ENCODE measurements at places on chromosomes 7 and 10. TPM values are rescaled to one million over a fixed set of nuclear protein-coding genes. Genes with fewer than 3 reads are reported as not detected.

Gene SPDYE11
- not detected for total RNA-seq

Gene FAM237B
- not detected for total RNA-seq

Gene ZNF107
- 3.3 TPM for total RNA-seq

Gene NOS3
- total RNA-seq = 3.9 TPM

Gene PDE1C
- total RNA-seq = 19.4 TPM

Gene MDFIC
- total RNA-seq = 58.1 TPM

Gene JAZF1
- 49.1 TPM for total RNA-seq

Gene PPP1R17
- total RNA-seq = not detected

Gene POM121L12
- total RNA-seq = not detected

- no peaks in the 10 kb centered on the region for H3K4me1 ChIP-seq
- no peaks in the 10 kb centered on the region for H3K27me3 ChIP-seq
Measured at GRCh38 chr7:3260401-3260715, 40.7 kb upstream of the SDK1 start.

- no peaks in the 10 kb centered on the region for H3K4me1 ChIP-seq
- H3K27me3 ChIP-seq = no peaks in the 10 kb centered on the region
- H3K4me3 ChIP-seq = no peak overlapping the region
Measured at GRCh38 chr7:16774294-16774693, 20.7 kb downstream of the TSPAN13 start.

GRCh38 chr10:131211146-131211545 lies 100.4 kb downstream of the TCERG1L start:
- H3K36me3 ChIP-seq = no peaks in the 10 kb centered on the region
- H3K4me1 ChIP-seq = no peaks in the 10 kb centered on the region
- no peak overlapping the region for H3K27ac ChIP-seq
- H3K4me3 ChIP-seq = no peak overlapping the region
- H3K27me3 ChIP-seq = no peaks in the 10 kb centered on the region
- DNase-seq = no peak

DNA sequence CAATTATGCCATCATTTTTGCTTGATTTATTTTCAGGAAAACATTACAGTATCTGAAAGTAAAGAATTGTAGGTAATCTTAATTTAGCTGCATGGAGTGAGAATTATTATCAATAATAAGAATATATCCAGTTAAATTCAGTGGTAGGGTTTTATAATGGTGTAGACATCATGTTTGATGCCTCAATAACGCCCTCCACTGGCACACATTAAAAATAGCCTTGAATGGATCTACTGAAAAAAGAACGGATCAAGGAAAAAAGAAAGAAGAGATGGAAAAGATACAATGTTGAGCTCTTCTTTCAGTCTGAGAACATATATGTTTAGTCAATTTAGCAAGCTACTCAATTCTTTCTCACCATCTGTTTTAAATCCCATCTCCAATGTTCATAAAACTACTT lies 319.2 kb downstream of the CDC14C start:
- H3K27ac ChIP-seq = no peak overlapping the region
- DNase-seq = no peak
- no peaks in the 10 kb centered on the region for H3K36me3 ChIP-seq
- H3K4me1 ChIP-seq = no peaks in the 10 kb centered on the region

DNA sequence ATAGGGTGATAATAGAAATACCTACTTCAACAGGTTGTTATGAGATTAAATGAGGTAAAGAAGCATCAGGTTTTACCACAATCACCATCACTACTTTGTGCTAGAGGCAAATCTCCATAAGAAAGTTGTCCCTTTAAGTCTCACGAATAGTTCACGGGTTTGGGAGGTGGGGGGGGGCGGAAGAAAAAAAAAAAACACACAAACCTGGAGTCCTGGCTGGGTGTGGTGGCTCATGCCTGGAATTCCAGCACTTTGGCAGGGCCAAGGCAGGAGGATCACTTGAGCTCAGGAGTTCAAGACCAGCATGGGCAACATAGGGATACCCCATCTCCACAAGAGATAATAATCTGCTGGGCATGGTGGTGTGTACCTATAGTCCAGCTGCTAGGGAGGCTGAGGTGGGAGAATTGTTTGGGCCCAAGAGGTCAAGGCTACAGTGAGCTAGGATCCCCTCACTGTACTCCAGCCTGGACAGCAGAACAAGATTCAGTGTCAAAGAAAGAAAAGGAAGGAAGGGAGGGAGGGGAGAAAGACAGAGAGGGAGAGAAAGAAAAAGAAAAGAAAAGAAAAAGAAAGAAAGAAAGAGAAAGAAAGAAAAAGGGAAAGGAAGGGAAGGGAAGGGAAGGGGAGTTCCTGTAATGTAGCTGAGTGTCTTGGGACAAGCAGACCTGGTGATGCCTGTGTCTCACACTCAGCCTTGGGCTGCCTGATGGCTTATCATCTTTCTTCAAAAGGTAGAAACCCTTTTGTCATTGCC lies 231.4 kb downstream of the CREB5 start:
- H3K4me1 ChIP-seq = peaks cover 13% of the 10 kb centered on the region
- H3K36me3 ChIP-seq = no peaks in the 10 kb centered on the region
- no peak overlapping the region for H3K27ac ChIP-seq
- no peaks in the 10 kb centered on the region for H3K27me3 ChIP-seq
- H3K4me3 ChIP-seq = no peak overlapping the region

DNA sequence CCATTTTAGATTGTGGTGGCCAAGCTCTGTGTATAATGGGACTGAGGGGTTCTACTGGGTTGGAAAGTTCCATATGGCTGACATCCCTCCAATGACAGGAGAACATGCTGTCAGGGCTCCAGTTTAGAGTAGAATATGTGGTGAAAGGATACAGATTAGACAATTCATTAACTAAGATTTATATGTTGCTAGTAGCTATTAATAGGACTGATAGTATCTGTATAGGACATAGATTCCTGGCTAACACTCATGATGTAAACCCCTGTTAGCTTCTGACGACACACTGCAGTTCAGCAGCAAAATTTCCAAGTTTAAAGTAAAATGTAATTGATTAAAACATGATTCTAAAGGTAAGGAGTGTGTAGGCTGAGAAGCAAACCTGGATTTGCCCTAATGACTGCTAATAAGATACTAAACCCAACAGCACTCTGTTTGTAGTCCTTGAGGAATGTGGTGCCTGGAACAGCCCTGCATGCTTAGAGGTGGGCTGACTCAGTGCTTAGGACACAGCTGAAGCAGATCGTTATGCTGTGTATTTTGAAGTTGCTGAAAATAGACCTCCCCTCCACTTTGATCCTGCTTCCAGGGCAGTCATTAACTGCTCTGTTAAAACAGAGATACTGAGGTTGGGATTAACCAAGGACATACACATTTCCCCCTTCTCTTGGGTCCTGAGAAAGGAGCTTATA lies 1129.6 kb downstream of the SORCS3 start:
- no peaks in the 10 kb centered on the region for H3K27me3 ChIP-seq
- no peaks in the 10 kb centered on the region for H3K36me3 ChIP-seq
- no peak for DNase-seq
- no peak overlapping the region for H3K27ac ChIP-seq
- peaks cover 29% of the 10 kb centered on the region for H3K4me1 ChIP-seq

DNA sequence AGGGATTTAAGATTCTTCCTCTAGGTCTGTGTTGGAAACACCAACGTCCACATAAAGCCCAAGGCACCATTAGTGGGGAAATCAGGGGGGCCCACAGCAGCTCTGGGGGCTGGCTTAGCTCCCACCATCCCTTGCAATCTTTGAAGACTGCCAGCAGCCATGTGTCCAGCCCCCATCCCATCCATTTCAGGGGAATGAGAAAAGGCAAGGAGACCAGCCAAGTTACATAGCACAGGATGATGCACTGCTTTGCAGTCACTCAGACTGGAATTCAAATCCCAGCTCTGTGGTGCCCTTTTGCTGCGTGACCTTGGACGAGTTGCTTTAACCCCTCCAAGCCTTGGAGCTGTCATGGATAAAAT lies 108.9 kb upstream of the ZMIZ1 start:
- no peak for DNase-seq
- H3K4me3 ChIP-seq = no peak overlapping the region
- H3K27me3 ChIP-seq = no peaks in the 10 kb centered on the region
- H3K27ac ChIP-seq = peak overlapping the region; percentile 73
- peaks cover 24% of the 10 kb centered on the region for H3K4me1 ChIP-seq

DNA sequence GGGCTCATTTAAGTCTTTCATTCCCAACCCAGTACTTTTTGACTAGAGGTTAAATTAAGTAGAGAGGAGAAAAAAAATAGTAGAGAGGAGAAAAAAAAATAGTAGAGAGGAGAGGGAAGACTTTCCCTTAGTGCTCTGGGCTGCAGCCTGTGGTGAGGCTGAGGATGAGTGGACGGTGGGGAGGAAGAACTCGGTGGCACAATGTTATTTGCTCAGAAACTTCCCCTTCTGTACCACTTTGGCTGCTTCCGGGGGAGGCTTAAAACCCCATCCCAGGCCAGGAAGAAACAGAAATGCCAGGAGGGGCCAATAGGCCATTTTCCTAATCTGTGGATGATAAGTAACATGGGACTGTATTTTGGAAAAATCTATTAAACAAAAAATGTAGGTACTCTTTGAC lies 14.6 kb upstream of the MLXIPL start:
- H3K4me3 ChIP-seq = no peak overlapping the region
- H3K27ac ChIP-seq = no peak overlapping the region
- H3K27me3 ChIP-seq = no peaks in the 10 kb centered on the region
- DNase-seq = no peak
- peaks cover 9% of the 10 kb centered on the region for H3K4me1 ChIP-seq
- no peaks in the 10 kb centered on the region for H3K36me3 ChIP-seq

DNA sequence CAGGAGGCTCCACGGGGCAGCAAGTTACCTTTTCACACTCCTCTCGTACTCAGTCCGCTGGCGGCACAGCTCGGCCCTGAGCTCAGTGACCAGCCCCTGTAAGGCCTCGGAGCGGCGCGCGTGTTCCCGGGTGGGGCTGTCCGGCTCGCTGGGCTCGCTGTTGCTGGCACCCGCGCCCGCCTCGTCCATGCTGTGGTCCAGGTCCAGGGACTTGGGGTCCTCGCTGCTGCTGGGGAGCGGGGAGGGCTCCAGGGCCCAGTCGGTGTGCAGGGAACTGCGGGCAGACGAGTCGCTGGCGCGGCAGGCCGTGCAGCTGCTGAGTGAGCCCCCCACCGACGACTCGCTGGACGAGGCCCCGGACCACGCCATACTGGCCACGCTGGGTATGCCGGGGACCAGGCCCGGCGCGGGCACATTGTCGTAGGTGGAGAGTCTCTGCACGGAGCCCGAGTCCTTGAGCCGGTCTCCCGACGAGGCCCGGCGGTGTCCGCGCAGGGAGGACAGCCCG lies 143.8 kb downstream of the MAPK8 start:
- H3K4me1 ChIP-seq = no peaks in the 10 kb centered on the region
- no peak overlapping the region for H3K27ac ChIP-seq

DNA sequence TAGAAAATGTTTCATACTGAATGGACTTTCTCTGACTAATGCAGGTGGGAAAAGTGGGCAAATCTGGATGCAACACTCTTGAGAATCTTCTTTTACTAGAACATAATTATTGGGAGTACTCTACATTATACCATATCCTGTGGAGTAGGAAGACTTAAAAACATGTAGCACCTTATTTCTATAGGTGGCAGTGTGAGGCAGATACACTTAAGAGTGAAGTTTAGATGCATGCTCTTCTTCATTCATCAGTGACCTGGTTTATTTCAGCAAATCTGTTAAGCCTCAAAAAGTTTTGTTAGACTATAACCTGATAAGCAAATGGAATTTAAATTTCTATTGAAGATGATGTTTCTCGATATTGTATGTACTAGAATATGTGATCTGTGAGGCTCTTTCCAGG lies 1087.1 kb upstream of the LRRN3 start:
- no peaks in the 10 kb centered on the region for H3K27me3 ChIP-seq
- no peak overlapping the region for H3K27ac ChIP-seq
- no peak overlapping the region for H3K4me3 ChIP-seq
- H3K4me1 ChIP-seq = no peaks in the 10 kb centered on the region

GRCh38 chr7:138798836-138799235 lies 840 bp upstream of the ATP6V0A4 start:
- H3K27me3 ChIP-seq = no peaks in the 10 kb centered on the region
- H3K4me1 ChIP-seq = no peaks in the 10 kb centered on the region
- H3K27ac ChIP-seq = no peak overlapping the region
- no peak for DNase-seq
- no peak overlapping the region for H3K4me3 ChIP-seq
- no peaks in the 10 kb centered on the region for H3K36me3 ChIP-seq

DNA sequence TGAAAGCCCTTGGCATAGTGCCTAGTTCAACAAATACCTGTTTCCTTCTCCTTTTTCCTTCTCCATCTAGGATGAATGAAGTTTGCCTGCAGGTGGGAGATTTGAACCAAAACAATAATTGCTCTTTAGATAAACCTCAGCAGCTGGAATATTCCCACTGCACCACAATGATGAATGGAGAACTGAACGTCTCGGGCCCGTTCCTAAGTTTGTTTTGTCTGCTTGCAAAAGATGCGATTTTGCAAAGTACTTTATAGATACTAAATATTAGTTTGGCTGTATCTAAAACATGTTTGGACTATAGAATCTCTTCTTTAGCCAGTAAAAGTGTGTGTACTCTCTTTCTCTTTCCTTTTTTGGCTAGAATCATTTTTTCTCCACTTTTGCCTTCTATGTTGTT lies 75.8 kb upstream of the BMPER start:
- DNase-seq = no peak
- no peaks in the 10 kb centered on the region for H3K27me3 ChIP-seq
- no peak overlapping the region for H3K27ac ChIP-seq
- no peaks in the 10 kb centered on the region for H3K36me3 ChIP-seq

DNA sequence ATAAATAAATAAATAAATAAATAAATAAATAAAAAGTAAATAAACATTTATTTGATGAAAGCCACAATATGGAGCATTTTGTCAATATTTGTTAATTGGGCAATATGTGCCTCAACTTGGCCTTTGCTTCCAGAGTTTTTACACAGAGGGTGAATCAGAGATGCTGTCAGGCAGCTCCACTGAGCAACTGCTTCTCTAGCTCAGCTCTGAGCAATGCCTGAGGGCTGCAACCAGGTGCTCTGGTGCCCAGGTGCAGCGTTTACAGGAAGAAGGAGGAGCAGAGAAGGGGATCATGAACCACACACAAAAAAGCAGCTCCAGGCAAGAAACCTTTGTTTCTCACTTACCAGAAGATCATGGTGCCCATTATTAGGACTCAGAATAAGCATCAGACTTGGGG lies 876.2 kb upstream of the AUTS2 start:
- H3K27ac ChIP-seq = no peak overlapping the region
- H3K4me3 ChIP-seq = no peak overlapping the region
- no peaks in the 10 kb centered on the region for H3K36me3 ChIP-seq
- no peaks in the 10 kb centered on the region for H3K27me3 ChIP-seq
- H3K4me1 ChIP-seq = peaks cover 13% of the 10 kb centered on the region
- no peak for DNase-seq

DNA sequence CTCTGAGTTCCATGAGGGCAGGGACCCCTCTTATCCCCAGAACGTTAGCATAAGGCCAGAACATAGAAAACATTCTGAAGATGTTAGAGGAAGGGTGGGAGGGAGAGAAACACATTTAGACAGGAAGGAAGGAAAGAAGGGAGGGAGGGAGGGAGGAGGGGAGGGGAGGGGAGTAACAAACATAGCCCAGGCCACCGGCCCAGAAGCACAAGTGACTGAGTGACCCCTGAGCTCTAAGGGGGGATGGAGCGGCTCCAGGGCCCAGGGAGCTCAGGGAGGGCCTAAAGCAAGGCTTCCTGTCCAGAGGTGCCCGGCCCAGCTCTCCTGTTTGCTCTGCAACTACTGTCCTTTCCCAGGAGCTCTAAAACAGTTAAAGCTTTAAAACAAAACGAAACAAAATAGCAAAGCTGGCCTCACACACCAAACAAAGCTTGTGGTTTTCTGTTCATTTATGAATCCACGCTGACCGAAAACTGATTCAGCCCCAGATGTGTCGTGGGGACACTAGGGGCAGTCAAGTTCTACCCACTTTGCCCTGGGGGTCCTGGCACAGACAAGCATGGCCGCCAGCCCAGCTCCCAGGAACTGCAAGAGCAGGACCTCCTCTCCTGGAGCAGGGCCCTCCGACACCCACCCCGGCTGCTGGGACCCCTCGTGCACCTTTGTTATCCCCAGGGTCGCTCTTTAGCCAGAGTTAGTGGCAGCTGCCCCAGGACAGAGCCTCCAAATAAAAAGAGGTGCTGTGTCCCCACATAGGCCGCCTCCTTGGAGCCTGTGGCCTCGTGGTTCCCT lies 496.2 kb upstream of the FOXK1 start:
- H3K36me3 ChIP-seq = no peaks in the 10 kb centered on the region
- no peak for DNase-seq
- H3K27ac ChIP-seq = peak overlapping the region; percentile 40

Measured in sigmoid colon (tissue), 7 donors.